ENCODE measurements at places on chromosomes 5 and 9.

- no peak for DNase-seq
Observed at GRCh38 chr5:20023686-20024180, 35.7 kb upstream of the CDH18 start.

- DNase-seq = no peak
Observed at GRCh38 chr9:88460587-88461332, 72.5 kb downstream of the SPIN1 start.

GRCh38 chr9:14797435-14797834 is 74.9 kb upstream of the CER1 start:
- no peak for DNase-seq

DNA sequence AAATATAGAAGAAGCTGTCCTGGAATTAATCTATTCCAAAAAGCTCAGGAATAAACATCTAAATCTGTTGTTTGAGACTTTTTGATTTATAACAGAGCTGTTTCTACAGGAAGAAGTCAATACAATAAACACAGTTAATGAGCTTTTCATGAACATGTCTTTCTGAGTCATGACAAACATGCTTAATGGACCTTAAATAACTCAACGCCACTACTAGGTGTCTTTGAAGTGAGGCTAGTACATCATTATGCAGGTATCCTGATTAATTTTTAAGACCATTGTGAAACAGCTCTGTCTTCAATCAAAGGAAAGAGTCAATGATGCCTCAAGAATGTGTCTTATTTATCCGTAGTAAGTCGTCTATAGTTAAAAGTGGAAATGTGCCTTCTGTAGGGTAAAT is 131.6 kb downstream of the GABRB2 start:
- DNase-seq = no peak

DNA sequence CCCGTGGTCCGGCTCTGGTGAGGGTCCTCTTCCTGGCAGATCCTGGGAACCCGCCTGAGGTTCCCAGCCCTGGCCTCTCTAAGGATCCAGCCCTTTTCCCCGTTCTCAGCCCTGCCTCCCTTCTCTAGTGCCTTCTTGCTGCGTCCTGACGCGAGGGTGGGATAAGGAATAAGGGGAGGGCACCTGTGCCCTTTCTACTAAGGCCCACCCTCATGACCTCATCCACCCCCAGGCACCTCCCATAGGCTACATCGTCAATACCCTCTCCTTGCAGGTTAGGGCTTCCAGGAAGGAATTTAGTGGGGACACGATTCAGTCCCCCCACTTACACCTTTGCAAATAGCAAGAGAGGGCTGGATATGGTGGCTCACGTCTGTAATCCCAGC is 10.7 kb upstream of the DIPK1B start:
- no peak for DNase-seq

GRCh38 chr5:116898917-116899316 is 324.3 kb upstream of the SEMA6A start:
- no peak for DNase-seq

GRCh38 chr5:78543916-78544315 is 104.7 kb downstream of the LHFPL2 start:
- no peak for DNase-seq

GRCh38 chr5:179468696-179469095 is 81.7 kb upstream of the RUFY1 start:
- no peak for DNase-seq

DNA sequence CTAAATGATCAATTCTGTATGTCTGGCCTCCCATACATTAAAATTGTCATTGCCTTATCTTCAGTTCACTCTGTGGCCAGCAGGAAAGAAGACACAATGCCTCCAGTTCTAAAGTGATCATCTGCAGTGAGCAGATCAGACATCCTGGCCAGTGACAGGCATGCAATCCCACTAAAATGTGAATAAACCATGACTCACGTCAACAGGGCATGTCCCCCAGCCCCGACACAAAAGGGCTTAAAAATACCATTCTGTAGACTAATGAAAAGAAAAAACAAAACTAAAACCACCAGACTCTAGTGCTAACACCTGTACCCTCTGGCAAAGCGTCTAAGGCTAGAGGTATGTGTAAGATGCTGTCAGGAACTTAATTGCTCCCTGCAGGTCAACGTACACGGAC is 38.5 kb downstream of the DDX31 start:
- no peak for DNase-seq

DNA sequence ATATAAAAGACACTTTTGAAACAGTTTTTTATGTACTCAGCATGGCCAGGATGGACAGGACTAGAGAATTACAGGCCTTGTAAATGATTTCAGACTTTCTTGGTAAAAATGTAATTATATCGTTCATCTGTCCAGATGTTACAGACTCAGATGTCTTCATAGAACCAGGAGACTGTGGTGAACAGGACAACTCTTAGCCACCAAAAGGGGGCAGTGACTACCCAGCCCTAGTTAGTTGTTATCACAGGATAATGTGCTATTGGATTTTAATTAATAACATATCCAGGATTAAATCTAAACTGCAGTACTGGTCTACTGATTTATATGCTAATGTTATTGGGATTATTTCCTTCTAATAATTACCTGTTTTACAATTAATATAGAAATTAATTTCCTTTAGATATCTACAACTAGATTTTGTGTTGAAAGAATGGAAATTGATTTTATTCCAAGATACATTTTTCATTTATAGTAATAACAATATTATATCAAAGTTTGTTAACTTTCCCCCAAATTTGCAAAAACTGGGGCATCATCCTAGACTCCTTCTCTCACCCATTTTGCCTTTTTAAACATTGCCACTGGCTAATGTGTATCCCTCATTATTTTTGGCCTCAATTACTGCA is 99.4 kb downstream of the MTREX start:
- DNase-seq = peak; percentile 26

DNA sequence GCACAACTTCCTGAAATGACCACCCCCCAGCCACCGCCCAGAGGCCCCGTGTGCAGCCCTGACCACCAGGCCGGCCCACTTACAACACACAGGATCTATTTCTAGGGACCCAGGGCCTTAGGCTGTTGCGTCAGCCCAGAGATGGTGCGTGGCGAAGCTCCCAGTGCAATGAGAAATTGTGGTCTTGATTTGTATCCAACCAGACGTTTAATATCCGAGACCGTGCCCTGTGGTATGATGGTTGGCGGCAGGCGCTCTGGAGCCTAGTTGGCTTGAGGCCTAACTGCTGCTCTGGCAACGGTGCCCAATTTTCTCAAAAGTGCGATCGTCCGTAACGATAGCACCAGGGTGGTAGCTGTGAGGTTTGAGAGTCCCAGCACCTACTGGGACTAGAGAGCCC is 32.6 kb upstream of the SLC6A19 start:
- DNase-seq = no peak

DNA sequence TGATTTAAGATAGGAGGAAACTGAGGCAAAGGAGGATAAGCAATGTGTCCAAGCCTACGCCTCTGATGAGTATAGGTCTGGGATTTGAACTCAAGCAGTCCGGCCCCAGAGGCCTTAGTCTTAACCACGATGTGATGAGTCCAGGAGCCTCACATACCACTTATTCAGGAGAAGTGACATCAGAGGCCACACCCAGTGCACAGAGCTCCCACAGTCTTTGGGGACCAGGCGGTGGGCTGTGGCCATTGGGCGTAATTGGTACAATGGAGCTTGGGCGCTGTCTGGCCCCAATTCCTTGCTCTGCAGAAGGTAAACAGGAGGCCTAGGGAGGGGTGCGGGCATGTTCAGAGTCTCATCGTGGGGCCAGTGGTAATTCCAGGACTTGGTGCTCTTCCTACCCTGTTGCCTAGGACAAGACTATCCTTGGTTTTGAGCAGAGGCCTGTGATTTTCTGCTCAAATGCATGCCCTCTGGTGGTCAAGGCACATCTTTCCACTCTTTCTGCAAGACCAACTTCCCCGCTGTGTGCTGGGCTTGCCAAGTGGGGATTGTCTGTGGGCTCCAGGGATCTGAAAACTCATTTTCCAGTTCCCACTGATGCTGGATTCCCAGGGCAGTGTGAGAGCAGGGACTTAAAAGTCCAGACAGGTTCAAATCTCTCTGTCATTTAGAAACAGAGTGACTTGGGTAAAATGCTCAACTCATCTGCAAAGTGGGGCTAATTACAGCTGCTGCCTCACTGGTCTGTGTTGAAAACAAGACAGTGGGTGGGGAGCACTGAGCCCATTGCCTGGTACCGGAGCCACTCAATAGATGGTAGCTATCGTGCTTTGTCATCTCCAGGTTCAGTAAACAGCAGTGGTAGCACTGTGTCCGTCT is 15.8 kb downstream of the NDST1 start:
- peak; percentile 69 for DNase-seq

DNA sequence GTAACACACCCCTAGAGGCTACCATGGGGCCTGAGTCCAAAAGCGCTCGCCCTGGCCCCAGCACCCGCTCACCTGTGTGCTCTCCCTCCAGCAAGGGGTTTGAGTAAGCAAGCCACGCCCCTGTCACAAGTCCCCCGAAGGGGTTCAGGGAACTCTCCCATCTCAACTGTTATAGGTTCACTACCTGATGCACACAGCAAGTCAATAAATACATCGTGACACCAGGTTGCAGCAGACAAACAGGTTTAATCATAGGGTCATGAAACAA is 8.4 kb upstream of the CREBRF start:
- DNase-seq = no peak

DNA sequence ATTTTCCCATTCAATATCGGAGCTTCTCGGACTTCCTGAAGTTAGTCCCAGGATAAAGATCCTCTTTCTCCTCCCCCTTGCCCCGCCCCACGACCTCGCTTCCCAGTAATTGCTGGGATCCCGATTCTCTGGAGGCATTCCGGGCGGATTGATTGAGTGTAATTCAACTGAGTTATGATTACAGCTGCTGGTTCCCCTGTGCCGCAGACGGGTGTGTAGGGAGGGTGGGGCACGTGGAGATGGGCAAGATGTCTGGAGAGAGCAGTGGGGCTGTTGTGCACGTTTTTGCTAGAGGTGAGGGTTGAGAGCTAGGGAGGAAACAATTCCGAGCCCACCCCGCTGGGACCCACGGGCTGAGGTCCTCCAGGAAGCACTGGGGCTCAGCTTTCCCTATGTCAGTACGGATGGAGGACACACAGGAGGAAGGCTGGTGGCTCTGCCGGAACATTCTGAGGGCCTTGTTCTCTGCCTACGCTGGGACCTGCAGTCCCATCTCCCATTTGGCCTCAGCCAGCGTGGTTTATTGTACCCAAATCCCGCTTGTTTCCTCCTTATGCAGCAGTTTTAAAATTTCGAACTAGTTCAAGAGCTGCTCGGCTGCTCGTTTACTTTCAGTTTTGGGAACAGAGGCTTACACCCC is 2.4 kb upstream of the DMRT2 start:
- no peak for DNase-seq

DNA sequence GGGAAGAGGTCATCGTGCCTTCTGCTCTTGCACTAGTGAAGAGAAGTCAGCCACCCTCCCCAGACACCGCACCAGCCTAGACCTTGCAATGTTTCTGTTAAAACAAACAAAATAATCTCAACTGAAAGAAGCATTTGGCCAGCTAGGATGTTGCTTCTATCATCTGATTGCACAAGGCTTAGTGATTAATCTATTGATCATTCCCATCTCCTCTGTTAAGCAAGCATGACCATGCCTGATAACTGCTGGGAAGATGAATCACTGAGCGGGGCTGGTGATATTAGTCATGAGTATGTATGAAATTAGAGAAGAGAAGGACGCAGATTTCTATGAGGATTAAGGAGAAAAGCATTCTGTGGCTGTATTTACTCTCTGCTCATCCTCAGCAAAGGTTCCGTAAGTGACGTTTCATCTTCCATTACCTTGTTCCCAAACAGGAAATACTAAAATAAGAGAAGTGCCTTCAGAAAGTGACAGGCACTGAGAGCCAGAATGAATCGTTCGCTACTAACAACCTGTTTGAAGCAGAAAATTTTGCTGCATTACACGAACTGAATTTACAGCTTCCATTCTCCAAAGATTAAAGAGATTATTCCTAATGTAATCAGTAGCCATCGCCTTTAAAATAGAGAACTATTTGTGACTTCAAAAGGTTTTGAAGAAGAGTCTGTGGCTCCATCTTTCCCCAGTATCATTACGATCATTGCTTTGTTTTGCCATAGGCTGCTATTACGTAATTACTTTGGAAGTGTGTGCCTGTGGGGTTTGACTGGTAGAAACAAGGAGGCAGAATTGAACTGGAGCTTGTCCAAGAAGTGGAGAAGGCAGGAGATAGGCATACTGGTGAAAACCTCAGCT is 219.1 kb downstream of the MED10 start:
- no peak for DNase-seq

DNA sequence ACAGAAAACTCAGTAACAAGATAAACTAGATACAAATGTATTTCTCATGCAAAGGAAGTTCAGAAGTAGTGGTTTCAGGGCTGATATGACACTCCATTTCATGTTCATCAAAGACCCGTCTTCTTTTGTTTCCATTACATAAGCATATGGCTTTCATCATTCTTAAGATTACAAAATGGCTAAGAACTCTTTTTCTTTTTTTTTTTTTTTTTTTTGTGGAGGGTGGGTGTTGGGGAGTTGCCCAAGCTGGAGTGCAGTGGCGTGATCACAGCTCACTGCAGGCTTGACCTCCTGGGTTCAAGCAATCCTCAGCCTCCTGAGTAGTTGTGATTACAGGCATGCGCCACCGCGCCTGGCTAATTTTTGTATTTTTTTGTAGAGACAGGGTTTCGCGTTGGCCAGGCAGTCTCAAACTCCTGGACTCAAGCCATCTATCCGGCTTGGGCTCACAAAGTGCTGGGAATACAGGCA is 22.0 kb upstream of the PTBP3 start:
- DNase-seq = no peak

DNA sequence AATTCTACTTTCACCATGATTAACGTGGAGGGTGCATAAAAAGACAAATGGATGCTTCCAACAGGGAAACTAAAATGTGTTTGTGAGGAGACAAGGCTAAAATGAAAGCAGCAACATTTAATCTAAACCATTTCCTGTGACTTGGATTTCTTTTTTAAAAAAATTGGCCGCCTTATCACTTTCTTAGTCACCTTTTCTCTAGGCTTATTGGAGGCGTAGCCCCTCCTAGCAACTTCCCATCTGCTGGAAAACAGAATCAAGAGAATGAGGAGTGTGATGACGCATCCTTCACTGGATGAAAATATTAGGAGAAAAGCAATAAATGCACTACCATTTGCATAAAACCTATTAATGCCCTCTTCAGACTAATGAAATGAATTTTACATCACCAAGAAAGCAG is 791 bp upstream of the GPR150 start:
- no peak for DNase-seq

DNA sequence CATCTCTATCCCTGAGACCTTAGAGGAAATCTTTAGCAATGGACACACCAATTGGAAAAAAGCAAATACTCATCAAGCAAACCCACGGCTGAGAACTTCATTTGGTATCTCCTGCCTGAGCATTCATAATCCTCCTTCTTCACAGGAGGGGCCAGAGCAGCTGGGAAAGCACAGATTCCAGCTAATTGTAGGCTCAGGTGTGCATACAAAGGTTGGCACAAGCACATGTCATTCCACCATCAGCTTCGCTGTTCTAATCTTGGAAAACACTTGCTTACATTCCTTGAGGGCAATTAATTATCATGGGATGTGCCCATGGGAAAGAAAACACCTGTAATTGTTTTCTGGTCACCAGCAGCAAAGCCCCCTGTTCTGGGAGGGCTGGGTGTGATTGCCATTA is 376.6 kb downstream of the SPOCK1 start:
- DNase-seq = no peak

DNA sequence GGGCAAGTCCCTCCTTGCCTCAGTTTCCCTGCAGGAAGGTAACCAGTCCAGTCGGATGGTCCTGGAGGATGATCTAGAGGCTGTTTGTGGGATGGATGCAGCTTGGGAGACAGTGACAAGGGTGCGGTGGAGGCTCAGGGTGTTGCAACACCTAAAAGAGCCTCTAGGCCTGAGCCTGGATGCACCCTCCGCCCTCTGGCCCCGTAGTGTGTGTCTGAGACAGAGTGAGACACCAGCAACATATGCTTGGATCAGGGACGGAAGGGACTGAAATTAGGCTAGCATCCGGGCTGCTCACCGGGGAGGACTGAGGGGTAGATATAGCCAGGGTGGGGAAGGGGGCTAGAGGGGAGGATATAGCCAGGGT is 1.1 kb downstream of the CRAT start:
- peak; percentile 51 for DNase-seq

Measured in HEK293T (cell line).